ENCODE measurements at places on chromosomes 4 and X. TPM values are rescaled to one million over a fixed set of nuclear protein-coding genes. Genes with fewer than 3 reads are reported as not detected.

DNA sequence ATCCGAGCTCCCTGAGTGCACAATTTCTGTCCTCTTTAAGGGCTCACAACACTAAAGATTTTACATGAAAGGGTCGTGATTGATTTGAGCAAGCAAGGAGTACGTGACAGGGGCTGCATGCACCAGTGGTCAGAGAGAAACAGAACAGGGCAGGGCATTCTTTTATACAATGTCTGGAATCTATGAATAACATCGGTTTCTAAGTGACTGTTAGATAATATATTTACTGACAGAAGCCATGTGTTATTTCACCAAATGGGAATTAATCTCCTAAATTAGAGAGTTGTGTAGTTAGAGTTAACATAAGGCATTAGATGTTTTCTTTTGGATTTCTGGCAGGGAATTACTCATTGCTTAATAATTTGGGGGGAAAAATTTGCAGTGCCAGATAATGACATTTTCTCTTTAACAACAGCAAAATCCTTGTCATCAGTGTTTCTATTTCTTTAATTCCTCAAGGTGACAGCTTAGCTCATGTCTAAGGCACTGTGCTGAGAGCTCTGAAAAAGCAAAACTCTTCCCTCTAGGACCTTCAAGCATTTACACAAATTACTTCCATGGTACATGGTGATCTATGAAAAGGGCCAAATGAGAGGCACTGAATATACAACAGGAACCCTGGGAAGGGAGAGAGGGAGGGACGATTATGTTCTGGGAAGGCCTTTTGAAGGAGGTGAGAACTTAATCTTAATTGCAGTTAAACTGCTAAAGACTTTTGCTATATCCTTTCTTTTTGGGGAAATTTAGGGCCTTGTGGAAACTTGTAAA is 145.0 kb downstream of the RTL3 start:
- no peak for DNase-seq
- no peak overlapping the region for H3K4me3 ChIP-seq
- H3K27me3 ChIP-seq: no peaks in the 10 kb centered on the region
- H3K27ac ChIP-seq: no peak overlapping the region
- H3K36me3 ChIP-seq: no peaks in the 10 kb centered on the region

- no peak overlapping the region for H3K27ac ChIP-seq
- no peak overlapping the region for H3K4me3 ChIP-seq
- H3K36me3 ChIP-seq: no peaks in the 10 kb centered on the region
- H3K4me1 ChIP-seq: peaks cover 8% of the 10 kb centered on the region
- no peaks in the 10 kb centered on the region for H3K27me3 ChIP-seq
Measured at GRCh38 chr4:159051245-159052071, 51.4 kb upstream of the RAPGEF2 start.

DNA sequence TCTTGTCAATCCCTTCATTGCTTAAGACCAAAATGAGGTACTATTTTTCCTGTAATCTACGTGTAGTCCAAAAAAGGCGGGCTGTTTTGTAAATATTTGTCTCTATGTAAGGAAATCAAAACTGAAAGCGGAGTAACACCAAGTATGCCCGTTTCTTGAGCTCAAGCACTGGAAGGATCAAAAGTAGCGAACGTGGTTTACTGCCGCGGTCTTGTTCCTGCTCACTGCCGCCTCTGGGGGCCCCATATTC is 71.5 kb downstream of the AFF1 start:
- no peaks in the 10 kb centered on the region for H3K27me3 ChIP-seq
- peak overlapping the region; percentile 75 for H3K4me3 ChIP-seq
- peak overlapping the region; percentile 98 for H3K27ac ChIP-seq
- no peaks in the 10 kb centered on the region for H3K36me3 ChIP-seq

Gene BEX2
- 10.2 TPM for total RNA-seq

- H3K27me3 ChIP-seq: no peaks in the 10 kb centered on the region
- no peak overlapping the region for H3K4me3 ChIP-seq
- H3K36me3 ChIP-seq: no peaks in the 10 kb centered on the region
- no peak for DNase-seq
Measured at GRCh38 chrX:71111921-71112431, 599 bp upstream of the IL2RG start.

GRCh38 chr4:150242820-150243458 is 164.7 kb downstream of the DCLK2 start:
- H3K4me3 ChIP-seq: no peak overlapping the region
- no peak for DNase-seq
- no peaks in the 10 kb centered on the region for H3K27me3 ChIP-seq
- H3K27ac ChIP-seq: no peak overlapping the region

Gene PRR27
- total RNA-seq: not detected

DNA sequence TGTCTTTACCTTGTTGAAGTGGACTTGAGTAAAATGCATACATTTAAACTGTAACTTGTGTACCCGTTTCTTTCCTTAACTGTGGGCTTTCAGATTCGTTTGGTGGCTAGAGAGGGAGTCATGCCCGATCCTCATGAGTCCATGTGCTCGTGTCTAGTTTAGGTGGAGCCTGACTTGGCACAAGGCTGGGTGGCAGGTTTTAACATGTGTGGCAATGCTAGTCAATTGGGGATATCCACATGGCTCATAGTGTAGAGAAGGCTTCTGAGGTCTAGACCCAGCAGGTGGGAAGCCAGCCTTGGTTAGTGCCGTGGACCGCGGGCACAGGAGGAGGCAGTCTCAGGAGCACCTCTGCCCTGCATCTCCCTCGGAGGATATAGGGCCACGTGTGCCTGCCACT is 48.5 kb upstream of the CLCN4 start:
- H3K4me3 ChIP-seq: no peak overlapping the region
- no peaks in the 10 kb centered on the region for H3K27me3 ChIP-seq
- H3K36me3 ChIP-seq: no peaks in the 10 kb centered on the region
- no peak for DNase-seq

GRCh38 chr4:180081072-180081471 is 2162.1 kb upstream of the TENM3 start:
- no peak overlapping the region for H3K27ac ChIP-seq
- H3K4me3 ChIP-seq: no peak overlapping the region
- no peaks in the 10 kb centered on the region for H3K4me1 ChIP-seq
- H3K36me3 ChIP-seq: no peaks in the 10 kb centered on the region

DNA sequence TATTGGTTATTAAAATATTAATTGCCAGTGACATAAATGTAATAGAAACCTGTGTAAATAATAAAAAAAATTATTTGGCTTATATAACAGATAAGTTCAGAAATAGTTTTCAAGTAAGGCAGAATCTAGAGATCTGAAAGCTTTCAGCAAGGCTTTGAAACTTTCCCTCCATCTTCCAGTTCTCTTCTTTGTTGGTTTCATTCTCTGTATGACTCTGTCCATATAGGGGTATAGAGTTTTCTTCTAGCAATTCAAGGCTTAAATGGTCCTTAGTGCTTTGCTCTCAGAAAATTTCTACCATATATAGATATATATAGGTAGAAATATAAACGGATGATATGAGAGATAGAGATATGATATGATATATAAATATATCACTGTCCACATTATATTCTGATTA is 160.5 kb upstream of the GABRA2 start:
- H3K4me1 ChIP-seq: no peaks in the 10 kb centered on the region
- no peak overlapping the region for H3K4me3 ChIP-seq
- no peak for DNase-seq
- no peaks in the 10 kb centered on the region for H3K27me3 ChIP-seq
- H3K36me3 ChIP-seq: no peaks in the 10 kb centered on the region

DNA sequence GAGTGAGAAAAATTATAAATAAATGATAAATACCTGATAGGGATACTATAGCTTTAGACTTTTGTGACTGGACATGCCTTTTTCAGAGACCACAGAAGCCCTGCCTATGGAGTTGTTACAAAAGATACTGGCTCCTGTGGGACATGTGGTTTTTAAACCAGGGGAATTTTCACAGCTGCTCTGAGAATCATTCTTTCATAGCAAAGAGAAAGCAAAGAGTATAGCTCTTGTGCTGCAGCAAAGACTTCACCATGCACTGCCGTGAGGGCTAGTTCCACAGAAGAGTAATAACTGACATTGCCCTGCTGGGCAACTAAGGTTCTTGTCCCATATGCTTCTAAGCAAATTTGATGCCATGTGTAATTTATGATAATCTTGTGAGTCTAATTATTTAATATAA is 98.2 kb downstream of the MAPK10 start:
- DNase-seq: no peak
- no peak overlapping the region for H3K4me3 ChIP-seq
- H3K27ac ChIP-seq: no peak overlapping the region
- H3K36me3 ChIP-seq: no peaks in the 10 kb centered on the region
- no peaks in the 10 kb centered on the region for H3K4me1 ChIP-seq
- no peaks in the 10 kb centered on the region for H3K27me3 ChIP-seq

DNA sequence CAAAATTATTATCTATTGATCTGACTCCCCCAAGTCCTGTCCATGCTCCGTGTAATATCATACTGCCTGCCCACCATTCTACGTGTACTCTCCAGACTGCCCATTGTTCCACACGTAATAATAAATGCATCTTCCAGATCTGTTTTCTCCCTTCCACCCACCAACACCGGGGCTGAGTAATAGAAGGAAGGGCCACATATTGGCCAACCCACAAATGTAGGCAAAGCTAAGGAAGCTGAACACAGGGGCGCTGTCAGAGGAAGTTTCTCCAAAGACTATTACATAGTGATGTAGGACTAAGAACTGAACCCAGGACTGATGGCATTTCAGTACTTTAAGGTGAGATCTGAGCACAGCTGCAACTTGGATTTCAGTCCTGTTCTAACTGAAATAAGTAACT is 135.8 kb upstream of the GUCY1A1 start:
- H3K4me1 ChIP-seq: no peaks in the 10 kb centered on the region
- no peaks in the 10 kb centered on the region for H3K36me3 ChIP-seq
- no peaks in the 10 kb centered on the region for H3K27me3 ChIP-seq
- H3K27ac ChIP-seq: no peak overlapping the region

GRCh38 chr4:80465238-80465637 is 129.7 kb downstream of the CFAP299 start:
- no peak for DNase-seq
- no peak overlapping the region for H3K4me3 ChIP-seq
- H3K36me3 ChIP-seq: no peaks in the 10 kb centered on the region
- H3K27me3 ChIP-seq: no peaks in the 10 kb centered on the region
- no peaks in the 10 kb centered on the region for H3K4me1 ChIP-seq

DNA sequence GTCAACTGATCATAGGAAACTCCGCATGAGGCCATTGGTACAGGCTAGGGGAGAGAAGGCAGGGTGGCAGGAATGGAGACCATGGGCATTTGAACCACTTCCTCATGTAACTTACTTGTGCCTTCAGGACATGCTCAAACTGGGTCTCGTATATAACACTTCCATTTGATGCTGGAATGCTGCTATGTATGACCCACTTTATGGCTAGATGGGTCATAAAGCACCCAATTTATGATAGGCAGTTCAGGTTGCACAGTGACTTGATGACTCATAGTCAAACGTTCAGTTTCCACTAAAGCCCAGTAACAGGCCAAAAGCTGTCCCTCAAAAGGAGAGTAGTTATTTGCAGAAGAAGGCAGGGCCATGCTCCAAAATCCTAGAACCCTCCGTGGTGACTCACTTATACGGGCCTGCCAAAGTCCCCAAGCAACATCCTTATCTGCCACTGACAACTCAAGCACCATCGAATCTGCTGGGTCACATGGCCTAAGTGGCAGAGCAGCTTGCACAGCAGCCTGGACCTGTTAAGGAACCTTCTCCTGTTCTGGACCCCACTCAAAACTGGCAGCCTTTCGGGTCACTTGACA is 236.4 kb downstream of the ZC4H2 start:
- no peak overlapping the region for H3K4me3 ChIP-seq
- no peaks in the 10 kb centered on the region for H3K36me3 ChIP-seq
- no peak overlapping the region for H3K27ac ChIP-seq
- no peaks in the 10 kb centered on the region for H3K4me1 ChIP-seq

- H3K4me3 ChIP-seq: no peak overlapping the region
- DNase-seq: no peak
- H3K36me3 ChIP-seq: peaks cover 19% of the 10 kb centered on the region
- H3K4me1 ChIP-seq: no peaks in the 10 kb centered on the region
- no peak overlapping the region for H3K27ac ChIP-seq
Measured at GRCh38 chr4:1021386-1022050, 10.1 kb downstream of the FGFRL1 start.

DNA sequence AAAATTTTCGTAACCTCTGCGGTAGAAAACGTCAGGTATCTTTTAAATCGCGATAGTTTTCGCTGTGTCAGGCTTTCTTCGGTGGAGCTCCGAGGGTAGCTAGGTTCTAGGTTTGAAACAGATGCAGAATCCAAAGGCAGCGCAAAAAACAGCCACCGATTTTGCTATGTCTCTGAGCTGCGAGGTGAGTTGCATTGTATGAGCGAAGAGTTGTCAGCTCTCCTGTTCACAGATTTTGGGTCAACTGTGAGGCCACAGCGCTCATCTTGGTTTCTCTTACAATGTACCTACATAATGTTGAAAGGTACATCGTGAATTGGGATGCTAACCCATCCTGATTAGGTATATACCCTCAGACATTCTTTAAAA is 486 bp downstream of the CLCN3 start:
- H3K36me3 ChIP-seq: no peaks in the 10 kb centered on the region
- no peaks in the 10 kb centered on the region for H3K27me3 ChIP-seq
- H3K4me3 ChIP-seq: peak overlapping the region; percentile 51
- H3K27ac ChIP-seq: peak overlapping the region; percentile 92

Gene RHOXF2B
- not detected for total RNA-seq

- no peak for DNase-seq
- H3K4me1 ChIP-seq: peaks cover 69% of the 10 kb centered on the region
- H3K4me3 ChIP-seq: no peak overlapping the region
- peak overlapping the region; percentile 54 for H3K27ac ChIP-seq
- H3K27me3 ChIP-seq: no peaks in the 10 kb centered on the region
Measured at GRCh38 chrX:40448793-40449192, 132.0 kb upstream of the ATP6AP2 start.

- no peak overlapping the region for H3K27ac ChIP-seq
- peaks cover 16% of the 10 kb centered on the region for H3K4me1 ChIP-seq
- no peaks in the 10 kb centered on the region for H3K27me3 ChIP-seq
- DNase-seq: no peak
- no peaks in the 10 kb centered on the region for H3K36me3 ChIP-seq
Measured at GRCh38 chr4:184375027-184375426, 99.3 kb downstream of the IRF2 start.

Gene SHOX
- not detected for total RNA-seq

DNA sequence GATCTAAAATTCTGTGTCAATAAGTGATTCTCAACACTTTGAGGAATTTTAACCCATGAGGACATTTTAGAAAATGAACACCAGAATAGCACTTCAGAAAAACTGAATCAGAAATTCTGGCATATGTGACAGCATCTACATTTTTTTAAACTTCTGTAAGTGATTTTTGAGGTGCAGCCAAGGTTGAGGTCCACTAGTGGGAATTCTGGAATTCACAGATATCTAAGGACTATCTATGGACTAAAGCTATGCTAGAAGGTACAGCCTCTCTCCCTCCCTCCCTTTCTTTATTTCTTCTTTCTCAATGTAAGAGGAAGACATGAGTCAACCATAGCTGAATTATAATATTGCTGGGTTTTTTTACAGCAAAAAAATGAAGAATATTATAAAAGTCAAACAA is 508.2 kb upstream of the ATOH1 start:
- H3K27ac ChIP-seq: no peak overlapping the region
- no peaks in the 10 kb centered on the region for H3K27me3 ChIP-seq
- H3K4me3 ChIP-seq: no peak overlapping the region
- H3K4me1 ChIP-seq: no peaks in the 10 kb centered on the region
- H3K36me3 ChIP-seq: no peaks in the 10 kb centered on the region
- no peak for DNase-seq

Measured in esophagus squamous epithelium (tissue), 5 donors.